ENCODE measurements at places on chromosomes 11 and 22.

DNA sequence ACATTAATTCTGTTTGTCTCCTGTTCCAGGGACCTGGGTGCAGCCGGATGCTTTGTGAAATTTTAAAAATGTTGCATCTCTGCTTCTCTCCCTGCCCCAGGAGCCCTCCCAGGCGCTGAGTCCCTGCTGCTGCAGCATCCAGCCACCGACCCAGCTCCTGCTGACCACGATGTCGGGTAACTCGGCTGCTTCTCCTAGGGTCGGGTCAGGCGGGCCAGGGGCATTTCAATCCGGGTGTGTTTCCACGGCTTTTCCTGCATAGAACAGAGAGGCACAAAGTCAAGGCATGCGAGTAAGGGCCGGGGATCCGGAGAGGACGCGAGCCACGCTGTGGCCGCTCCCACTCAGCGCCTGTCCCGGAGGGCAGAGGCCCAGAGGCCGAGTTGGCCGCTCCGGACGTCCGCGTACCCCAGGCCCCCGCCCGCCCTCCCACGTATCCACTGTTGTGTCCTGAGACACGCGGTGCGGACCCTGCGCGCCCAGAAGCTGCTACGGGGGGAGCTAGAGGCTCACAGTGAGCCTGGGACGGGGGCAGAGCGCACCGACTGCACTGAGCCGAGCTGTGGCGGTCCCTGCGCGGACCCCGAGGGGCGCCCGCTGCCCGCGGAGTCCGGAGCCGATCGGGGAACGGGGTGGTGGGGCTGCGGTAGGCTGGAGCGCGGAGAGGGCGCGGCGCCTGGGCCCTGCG is at the start of gene POU2AF3:
Gene POU2AF3, plus strand, starts transcription at position 134 of the 688 bp plus-strand sequence. Its CDS starts 36 bp downstream, at position 170.
- DNase-seq: no peak

- DNase-seq: no peak
Measured at GRCh38 chr11:20137637-20138036, 22.6 kb downstream of the DBX1 start.

GRCh38 chr11:132035228-132035627 is 664.8 kb downstream of the NTM start:
- no peak for DNase-seq

DNA sequence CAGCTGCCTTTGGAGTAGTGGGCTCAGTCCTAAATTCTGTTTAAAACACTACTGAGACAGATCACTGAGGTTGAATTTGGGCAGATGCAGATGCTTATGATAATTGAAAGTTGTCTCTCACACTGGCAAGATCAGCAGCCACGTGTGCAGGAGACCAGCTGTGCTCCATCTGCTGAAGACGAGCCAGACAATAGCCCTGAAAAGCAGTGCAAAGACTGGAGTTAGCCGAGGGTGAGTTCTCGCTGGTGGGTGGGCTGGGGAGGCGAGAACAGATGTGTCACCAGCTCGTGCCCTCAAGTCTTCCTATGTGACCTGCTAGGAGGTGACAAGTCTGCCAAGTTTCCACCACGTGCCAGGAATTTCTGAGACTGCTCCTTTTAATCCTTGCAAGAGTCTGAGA is 661.3 kb upstream of the B3GAT1 start:
- DNase-seq: no peak

- no peak for DNase-seq
Measured at GRCh38 chr11:57205041-57205641, 23.4 kb downstream of the LRRC55 start.

DNA sequence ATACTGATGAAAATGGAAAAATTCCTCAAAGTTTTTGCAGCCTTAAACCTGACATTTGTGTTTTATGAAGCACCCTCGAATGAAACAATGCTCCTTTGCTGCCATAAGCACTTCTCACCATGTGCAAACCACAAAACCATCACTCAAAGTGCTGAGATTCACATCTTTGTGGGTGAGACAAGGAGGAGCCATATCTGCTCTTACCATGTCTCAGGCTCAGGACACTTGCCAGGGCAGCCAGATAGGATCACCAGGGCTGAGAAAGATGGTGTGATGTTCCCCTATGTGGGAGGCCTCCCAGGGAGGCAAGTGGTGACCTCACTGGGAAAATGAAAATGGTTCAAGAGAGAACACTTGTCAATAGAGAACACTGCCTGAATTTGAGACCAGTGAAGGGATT is 120.4 kb downstream of the CCDC34 start:
- no peak for DNase-seq
